Suprapubic skin (tissue), 4 donors: ENCODE measurements at places on chromosomes 5 and 9.

- DNase-seq, result no peak
Measured at GRCh38 chr5:43312699-43313034, 545 bp downstream of the HMGCS1 start.

- DNase-seq, result no peak
Measured at GRCh38 chr5:126395198-126395597, 28.0 kb upstream of the GRAMD2B start.

DNA sequence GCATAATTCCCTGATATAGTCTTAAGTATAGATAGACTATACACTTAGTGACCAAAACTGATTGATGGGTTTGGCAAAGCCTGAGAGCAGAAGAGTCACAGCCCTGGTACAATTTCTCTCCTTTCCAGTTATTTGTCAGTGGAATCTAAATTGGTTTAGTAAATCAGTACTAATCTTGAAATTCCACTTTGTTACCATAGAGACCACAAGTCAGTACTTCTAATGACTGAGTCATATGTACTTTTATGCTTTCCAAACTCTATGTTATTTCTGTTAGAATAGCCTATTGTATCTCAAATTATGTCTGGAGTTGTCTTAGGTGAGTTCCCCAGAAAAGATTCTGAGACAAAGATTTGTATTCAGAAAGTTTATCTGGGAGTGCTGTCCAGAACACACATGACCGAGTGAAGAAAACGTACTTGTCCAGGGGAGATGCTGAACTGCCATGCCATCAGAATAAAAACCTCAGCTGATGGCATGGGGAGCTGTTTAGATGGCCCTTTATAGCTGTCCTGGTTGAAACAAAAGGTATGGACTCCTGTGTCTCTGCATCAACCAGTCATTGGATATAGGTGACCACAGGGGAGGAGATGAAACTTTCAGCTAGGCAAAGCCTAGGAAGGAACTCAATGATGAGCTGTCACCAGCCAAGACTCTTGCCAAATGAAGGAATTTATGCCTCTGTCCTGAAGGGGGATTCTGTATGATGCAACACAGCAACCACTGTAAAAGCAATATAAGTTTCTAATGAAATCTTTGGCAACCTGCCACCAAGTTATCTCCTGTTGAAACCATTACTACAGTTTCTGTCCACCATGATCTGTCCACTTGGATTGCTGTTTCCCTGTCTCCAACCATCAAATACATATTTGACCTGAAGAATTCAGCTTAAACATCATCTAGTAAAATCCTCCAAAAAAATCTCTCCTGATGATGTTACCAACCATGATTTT lies 18.0 kb upstream of the SMC2 start:
- no peak for DNase-seq

GRCh38 chr5:88660264-88660946 lies 222.6 kb downstream of the MEF2C start:
- DNase-seq, result no peak

- DNase-seq, result no peak
Measured at GRCh38 chr9:110320651-110321445, 16.8 kb downstream of the TXNDC8 start.
